Stimulated activated CD4-positive, alpha-beta T cell treated with anti-CD3 and anti-CD28 coated beads, Interleukin-12 subunit alpha, Interleukin-12 subunit beta, amount 100 ng/mL, for 24 hours (primary cell): ENCODE measurements at places on chromosomes 4 and X.

DNA sequence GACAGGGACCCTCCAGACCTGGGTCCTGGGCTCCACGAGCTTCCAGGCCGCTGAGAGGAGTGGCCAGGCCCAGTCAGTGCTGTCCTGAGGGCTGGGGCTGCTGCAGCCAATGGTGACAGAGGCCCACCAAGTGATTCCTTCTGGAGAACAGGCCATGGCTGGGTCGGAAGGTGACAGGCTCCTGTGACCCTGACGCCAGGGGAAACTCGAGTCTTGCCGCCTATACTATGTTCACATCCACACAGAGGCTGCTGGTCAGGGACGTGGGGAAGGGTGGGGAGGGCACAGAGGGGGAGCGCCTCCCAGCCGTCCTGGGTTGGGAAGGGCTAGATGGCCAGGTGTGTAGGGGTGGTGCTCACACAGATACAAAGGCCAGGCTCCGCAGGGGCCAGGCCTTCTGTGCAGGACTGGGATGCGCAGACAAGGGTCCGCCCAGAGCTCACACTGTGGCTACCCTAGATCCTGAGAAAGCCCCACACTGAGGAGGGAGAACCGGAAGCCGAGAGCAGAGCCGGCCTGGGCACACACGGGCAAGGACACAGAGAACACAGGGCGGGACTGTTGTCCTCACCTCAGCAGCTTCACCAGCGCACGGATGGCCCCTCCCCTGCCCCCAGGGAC is 81.4 kb downstream of the HTRA3 start:
- no peak for DNase-seq

GRCh38 chr4:159159611-159160010 is 56.7 kb downstream of the RAPGEF2 start:
- DNase-seq = no peak

DNA sequence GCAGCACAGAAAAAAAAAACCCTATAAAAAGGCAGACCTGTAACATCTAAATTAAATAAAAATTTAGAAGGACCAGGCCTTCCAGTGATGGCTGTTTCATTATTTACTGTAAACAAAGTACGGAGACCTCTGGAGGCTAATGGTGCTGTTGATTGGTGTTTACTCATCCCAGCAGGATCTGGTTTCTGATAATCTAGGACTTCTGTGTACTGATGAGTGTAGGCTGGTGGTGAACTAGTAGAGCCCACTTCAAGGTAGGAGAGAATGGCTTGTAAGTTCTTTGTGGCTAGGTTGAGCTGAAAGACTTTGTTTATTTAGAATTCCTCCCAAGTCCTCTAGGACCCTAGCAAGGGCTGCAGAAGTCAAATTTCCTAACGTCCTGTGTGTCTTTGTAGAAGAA is 398.1 kb upstream of the PITX2 start:
- DNase-seq = no peak

GRCh38 chrX:71859637-71860036 is 51.0 kb upstream of the NHSL2 start:
- DNase-seq = no peak

GRCh38 chrX:68420559-68420958 is 12.7 kb downstream of the OPHN1 start:
- DNase-seq = no peak
